ENCODE measurements at places on chromosomes 2 and 18.

DNA sequence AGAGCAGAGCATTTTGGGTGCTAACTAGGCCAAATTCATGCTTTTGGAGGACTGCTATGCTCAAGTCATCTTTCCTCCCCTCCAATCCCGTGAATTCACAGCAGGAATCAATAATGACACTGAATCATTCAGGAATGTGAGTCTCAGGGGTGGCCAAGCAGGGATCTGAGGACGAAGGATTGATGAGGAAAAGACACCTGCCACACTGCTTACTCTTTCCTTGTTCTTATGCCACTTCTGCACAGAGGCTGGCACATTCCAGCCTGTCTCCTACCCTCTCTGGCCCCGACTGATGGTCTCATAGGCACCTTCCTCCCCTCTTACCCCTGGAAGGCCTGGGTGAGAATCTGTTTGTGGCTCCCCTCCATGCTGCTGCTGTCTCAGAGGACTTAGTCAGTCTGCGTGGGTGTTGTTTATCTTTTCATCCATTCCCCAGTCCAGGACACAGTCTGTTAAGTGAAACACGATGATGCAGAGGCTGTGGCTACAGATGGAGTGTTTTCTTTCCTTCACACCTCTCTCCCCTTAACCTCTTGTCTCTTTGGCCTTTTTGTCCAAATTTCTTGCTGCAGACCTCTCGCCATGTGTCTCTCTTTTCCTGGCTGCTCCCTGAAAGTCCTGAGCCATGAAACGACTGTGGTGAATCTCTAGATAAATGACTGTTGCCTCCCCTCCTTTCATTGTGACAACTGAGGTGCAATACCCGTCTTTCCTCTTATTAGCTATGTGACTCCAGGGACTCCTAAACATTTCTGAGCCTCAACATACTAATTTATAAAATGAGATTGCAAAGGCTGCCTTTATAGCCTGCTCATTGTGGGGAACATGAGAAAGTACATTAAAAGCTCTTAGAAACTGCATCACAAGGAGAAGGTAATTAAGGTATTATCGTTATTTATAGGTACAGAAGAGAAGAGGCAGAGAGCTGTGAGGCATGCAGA lies 86.9 kb downstream of the RDH14 start:
- ATAC-seq, result no peak

- ATAC-seq, result peak; percentile 82
Observed at GRCh38 chr2:197904446-197904845, 100.1 kb downstream of the PLCL1 start.

GRCh38 chr2:105604938-105605337 lies 139.8 kb upstream of the NCK2 start:
- ATAC-seq, result no peak

DNA sequence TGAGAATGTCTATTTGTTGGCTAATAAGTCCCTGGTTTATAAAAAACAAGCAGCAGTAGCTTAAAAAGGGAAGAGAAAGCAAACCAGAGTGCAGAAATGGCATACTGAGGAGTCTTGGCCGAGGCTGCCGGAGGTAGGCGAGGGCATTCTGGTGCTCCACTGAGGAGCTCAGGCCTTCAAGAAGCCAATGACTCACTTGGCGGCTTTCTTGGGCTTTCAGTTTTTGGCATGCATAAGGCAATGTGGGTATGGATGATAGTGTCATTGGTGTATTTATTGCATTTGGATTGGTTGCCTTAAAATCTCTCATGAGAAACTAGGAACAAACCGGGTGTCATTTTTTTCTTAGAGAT lies 119.6 kb upstream of the ARL5A start:
- ATAC-seq, result no peak

DNA sequence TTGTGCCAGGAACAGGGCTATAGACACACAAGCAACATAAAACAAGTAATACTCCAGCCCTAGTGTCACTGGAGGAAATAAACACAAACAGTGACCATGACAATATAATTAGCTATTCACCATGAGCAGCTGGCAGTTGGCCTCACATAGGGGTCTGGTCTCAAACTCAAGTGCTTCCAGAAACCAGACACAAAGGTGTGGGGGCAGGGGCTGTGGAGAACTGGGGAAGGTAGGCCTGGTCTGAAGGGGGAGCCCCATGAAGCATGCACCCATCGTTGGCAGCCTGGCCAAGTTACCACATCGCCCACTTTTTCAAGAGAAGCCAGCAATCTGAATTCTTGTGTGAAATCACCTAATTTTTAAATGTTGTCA lies 49.5 kb upstream of the SP3 start:
- ATAC-seq, result no peak

- ATAC-seq, result no peak
Observed at GRCh38 chr2:216578325-216578724, 54.9 kb upstream of the IGFBP2 start.

DNA sequence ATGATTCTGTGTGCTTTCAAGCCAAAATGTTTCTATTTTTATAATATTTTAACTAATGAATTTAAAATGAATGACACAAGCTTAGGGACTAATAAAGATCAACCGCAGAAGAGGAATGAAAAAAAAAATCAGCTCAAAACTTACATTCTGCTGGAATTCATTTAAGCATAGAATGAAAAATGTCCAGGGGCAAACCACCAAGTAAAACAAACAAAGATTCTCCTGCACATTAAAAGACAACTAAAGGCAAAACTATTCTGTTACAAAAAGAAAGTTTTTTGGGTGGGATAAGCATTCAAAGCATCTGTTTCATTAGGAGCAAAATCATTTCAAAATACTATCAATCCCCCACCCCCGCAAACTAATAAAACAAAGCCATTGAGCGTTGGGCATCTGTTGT lies 99.3 kb upstream of the SOX11 start:
- ATAC-seq, result no peak

DNA sequence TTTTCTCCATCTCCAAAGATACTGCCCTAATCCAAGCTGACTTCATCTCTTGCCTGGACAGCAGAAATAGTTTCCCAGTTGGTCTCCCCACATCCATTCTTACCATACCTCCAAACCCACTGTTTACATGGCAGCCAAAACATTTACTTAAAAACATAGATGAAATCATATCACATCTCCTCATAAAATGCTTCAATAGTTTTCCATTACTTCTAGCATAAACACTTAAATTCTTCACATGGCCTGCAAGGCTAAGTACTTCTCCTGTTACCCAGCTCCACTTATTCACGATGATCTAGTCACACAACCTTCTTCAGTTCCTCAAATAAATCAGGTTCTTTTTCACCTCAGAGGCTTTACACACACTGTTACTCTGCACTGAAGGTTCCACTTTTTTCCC lies 185.8 kb upstream of the ACVR2A start:
- no peak for ATAC-seq

GRCh38 chr2:64859312-64860212 lies 129.6 kb upstream of the SLC1A4 start:
- no peak for ATAC-seq

GRCh38 chr2:1935476-1935875 lies 191.2 kb upstream of the PXDN start:
- ATAC-seq, result no peak

- ATAC-seq, result no peak
Observed at GRCh38 chr2:148410899-148411298, 233.7 kb upstream of the EPC2 start.

- no peak for ATAC-seq
Observed at GRCh38 chr2:199488772-199489400, 31.1 kb upstream of the SATB2 start.

- no peak for ATAC-seq
Observed at GRCh38 chr2:143480086-143480485, 350.9 kb downstream of the ARHGAP15 start.

- ATAC-seq, result no peak
Observed at GRCh38 chr18:21489119-21489750, 111.3 kb downstream of the ESCO1 start.

GRCh38 chr2:217905896-217906295 lies 96.9 kb downstream of the TNS1 start:
- no peak for ATAC-seq

DNA sequence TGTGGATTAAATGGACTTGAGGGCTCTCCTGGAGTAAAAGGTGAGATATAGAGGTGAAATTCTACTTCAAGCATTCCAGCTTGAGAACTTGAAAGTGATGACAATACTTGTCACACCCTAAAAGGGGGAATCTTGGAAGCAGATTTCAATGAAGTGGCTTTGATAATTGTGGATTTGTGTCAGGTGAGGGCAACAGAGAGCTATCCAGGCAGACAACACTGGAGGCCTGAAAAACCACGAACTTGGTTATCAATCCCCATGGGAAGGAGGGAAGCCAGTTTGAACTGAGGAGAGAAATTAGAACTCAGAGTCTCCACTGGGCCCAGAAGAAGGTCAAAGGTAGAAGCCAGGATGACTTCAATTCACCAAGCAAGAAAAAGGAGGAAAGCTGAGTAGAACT lies 263.9 kb downstream of the FIGN start:
- ATAC-seq, result no peak

- ATAC-seq, result no peak
Observed at GRCh38 chr2:46082531-46083485, 214.4 kb upstream of the EPAS1 start.

GRCh38 chr2:23757686-23758433 lies 169.1 kb downstream of the ATAD2B start:
- no peak for ATAC-seq

- ATAC-seq, result no peak
Observed at GRCh38 chr2:71070294-71071093, 2.0 kb downstream of the NAGK start.

DNA sequence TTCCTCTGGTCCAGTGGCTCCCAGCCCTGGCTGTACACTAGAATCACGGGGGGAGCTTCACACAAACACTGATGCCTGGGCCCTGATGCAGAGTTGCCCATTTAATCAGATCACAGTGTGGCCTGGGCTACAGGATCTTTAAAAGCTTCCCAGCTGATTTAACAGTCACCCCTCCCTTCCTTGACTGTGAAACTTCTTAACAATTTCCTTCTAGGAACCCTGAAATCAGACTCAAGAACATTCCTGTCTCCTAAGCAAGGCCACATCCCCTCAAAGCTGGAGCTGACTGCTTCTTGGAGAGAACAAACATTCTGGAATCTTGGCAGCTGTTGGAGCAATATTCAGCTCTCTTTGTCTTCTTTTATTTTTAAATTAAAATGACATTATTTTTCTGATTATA lies 88.7 kb downstream of the ADD2 start:
- no peak for ATAC-seq

GRCh38 chr2:204665207-204665606 lies 119.9 kb downstream of the PARD3B start:
- no peak for ATAC-seq

DNA sequence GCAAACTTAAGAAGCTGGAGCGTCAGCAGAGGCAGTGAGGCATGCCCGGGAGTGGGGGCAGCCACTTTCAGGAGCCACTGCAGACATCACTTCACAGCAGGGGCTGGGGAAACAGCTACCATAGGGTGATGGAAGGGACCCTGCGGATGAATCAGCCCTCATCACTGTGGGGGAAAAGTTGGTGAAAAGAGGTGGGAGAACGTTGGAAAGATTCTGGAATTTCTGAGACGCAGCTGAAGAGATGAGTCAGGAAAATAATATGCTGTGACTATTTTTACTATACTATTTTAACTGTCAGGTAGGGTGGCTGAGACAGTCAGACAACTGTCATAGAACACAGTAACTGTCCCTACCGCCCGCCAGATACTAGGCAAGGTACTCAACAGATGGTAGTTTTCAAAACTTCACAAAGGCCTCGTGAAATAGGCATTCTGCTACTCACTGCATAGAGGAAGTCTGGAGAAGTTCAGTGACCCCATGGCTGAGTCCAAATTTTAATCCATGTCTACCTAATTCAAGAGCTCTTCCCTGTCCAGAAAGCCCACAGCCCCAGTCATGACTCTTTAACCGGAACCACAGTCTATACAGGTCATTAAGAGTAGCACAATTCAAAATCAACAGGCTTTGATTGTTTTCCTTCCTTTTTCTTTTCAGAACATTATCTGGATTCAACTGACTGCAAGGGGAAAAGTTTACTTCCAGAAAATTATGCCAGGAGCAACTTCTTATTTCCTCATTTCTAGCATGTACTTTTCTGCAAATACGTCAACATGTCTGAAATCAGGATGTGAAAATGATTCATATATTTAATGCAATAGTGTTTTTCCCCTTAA lies 39.3 kb upstream of the EPB41L3 start:
- no peak for ATAC-seq

GRCh38 chr18:12929477-12930083 lies 18.2 kb upstream of the SEH1L start:
- ATAC-seq, result no peak

DNA sequence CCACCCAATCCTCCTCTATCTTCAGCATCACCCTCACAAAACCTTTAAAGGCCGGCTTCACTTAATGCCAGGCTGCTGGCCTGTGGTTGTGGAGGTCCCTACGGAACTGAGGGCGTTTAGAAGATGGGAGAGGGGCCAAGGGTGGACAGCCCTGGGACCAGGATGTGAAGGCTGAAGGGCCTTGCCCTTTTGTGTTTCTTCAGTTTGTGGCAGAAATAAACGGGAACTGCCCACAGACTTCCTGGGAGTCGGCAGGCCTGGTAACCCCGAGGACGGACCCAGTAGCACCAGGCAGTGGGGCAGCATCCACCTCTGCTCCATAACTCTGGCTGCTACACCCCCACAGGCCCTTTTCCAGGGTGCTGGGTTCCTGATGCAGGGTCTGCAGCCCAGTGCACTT lies 51.3 kb downstream of the LYPD1 start:
- ATAC-seq, result no peak

DNA sequence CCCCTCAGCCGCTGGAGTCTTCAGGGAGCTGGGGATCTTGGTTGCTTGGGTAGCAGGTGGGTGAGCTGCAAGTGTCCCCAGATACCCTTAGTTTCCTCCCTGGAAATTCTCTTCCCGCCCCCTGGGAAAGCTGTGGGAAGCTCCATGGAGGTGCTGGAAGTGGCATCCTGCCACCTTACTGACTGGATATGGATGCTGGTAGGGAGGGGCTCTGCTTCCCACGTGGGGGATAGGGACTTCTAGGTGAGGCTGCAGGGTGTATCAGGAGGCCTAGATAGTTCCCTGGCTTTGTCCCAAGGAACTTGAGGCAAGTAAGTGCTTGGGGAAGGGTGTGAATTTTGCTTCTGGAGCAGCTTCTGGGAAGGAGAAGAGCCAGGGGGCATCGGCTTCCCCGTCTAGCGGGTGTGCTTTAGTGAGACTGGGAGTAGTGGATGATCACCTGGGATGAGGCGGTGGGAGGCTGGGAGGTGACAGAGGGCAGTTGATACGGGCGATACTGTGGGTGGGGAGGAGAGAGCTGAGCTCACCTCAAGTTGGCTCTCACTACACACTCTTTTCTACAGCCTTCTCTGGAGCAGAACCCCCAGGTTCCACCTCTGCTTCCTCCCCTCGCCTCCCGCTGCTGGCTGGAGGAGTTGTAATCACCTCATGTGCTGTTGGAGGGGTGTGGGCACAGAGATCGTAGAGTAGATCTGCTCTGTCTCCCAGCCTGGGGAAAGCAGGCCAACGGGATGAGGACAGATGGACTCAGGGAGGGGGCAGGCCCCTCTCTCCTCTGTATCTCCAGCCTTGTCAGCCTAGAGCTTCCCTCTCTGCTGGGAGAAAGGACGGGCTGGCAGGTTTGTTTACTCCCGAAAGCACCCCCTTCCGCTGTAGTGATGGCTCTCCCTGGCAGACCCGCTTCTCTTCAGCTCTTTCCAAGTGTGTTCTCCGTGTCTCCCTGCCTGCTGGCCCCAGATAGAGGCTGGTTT lies 19.8 kb downstream of the TET3 start:
- ATAC-seq, result no peak

Data from activated CD4-positive, CD25-positive, alpha-beta regulatory T cell treated with anti-CD3 and anti-CD28 coated beads, Interleukin-2, amount 50 U/mL, for 24 hours (primary cell).